ENCODE measurements at places on chromosomes 1 and 21.

GRCh38 chr1:53079251-53079650, 17.2 kb downstream of the PODN start:
- no peak for DNase-seq

DNA sequence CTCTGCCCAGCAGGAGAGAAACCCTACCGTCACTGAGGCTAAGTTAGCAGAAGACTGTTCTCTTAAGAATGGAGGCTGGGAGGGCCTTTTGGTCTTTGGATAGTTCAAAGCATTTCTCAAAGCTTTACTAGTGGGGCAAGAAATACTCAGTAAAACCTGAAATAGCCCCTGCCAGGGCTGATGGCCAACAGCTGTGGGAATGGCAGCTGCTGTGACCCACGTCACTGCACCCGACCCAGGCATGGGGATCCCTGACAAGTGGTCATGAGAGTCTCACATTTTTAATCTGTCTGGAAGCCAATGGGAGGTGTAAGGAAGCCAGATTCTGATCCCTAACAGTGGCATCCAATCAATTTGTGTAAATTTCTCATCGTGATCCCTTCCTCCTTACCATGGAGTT, 44.5 kb upstream of the ENAH start:
- DNase-seq = no peak

GRCh38 chr1:58011978-58012377, 534.5 kb downstream of the OMA1 start:
- peak; percentile 11 for DNase-seq

DNA sequence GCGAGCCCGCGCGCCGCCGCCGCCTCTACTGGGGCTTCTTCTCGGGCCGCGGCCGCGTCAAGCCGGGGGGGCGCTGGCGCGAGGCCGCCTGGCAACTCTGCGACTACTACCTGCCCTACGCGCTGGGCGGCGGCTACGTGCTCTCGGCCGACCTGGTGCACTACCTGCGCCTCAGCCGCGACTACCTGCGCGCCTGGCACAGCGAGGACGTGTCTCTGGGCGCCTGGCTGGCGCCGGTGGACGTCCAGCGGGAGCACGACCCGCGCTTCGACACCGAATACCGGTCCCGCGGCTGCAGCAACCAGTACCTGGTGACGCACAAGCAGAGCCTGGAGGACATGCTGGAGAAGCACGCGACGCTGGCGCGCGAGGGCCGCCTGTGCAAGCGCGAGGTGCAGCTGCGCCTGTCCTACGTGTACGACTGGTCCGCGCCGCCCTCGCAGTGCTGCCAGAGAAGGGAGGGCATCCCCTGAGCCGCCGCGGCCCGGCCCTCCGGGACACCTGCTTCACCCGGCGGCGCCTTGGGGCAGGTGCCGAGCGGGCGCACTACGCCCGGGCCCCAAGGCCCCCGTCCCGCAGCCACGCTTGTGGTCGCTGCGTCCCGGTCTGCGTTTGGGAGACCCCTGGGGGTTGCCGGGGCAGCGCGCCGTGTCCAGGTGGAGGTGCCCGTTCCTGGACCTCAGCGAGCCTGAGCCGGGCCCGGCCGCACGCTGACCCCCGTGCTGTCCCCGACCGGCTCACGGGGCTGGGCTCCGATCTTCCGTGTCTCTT, 944 bp downstream of the B3GALT6 start:
- no peak for DNase-seq

- no peak for DNase-seq
Observed at GRCh38 chr1:83527987-83528386, 470.9 kb downstream of the TTLL7 start.

- DNase-seq = no peak
Observed at GRCh38 chr1:50047916-50048694, 24.4 kb upstream of the AGBL4 start.

DNA sequence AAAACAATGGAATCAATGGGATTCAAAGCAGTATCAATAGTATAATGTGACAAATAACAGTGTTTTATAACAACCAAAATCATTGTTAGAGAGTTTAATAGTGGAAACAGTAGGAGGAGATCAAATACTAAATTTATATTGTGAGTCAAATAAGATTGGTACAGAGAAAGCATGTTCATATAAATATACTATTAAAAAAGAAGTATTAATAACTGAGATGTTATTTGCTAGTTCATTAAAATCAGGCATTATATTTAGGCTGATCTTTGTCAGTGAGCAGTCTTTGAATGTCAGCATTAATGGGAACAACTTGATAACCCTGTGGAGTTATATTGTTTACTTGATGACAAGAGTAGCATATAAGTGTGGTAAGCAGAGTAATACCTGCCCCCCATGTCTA, 30.6 kb downstream of the PRKAA2 start:
- no peak for DNase-seq

GRCh38 chr1:158728510-158729225, 8.1 kb upstream of the OR6K3 start:
- no peak for DNase-seq

- DNase-seq = no peak
Observed at GRCh38 chr21:15273244-15273643, 208.4 kb upstream of the NRIP1 start.

DNA sequence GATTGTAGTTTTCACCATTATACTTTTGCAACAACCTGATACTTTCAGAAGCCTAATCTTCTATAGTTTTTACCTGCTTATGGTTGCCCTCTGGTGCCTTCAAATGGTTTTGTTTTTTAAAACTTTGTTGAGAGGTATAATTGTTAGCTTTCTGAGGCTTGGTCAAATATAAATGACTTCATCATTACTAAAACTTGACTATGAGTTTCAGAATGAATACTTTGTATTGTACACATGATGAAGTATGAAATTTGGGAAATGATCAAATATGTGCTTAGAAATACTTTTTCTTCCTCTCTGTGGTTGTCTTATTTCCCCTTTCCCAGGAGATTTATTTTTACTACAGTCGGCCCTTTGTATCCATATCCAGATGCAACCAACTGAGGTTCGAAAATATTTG, 151.8 kb upstream of the B3GALT2 start:
- DNase-seq = no peak

- DNase-seq = no peak
Observed at GRCh38 chr1:103160281-103160680, 52.0 kb upstream of the COL11A1 start.

DNA sequence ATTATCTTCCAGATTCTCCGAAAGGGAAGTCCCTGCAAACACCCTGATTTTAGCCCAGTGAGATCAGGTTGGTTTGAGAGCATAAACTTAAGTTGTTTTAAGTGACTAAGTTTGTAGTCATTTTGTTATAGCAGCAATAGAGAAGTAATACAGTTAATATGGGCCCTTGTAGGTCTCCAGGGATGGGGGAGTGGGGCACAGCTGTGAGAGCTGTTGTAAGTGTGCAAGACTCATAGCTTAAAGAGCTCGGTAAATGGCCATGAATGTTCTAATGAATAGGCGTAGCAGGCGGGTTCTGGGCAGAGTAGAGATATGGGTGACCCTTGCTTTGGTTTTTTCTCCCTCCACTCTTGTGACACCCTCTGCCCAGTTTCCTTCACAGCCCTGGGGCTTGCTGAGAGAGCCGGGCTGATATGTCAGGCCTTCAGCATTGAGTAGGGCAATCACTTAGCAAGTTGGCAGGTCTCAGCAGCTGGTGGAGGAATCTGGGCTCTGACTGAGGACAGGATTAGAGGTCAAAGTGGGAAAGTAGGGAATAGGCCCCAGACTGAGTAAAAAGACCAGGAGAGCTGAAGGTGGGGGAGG, 16.0 kb upstream of the ID3 start:
- DNase-seq = peak; percentile 47

All from NCI-H82 (cell line).